Prostate gland (tissue), 2 donors: ENCODE measurements at places on chromosomes 11 and 22.

DNA sequence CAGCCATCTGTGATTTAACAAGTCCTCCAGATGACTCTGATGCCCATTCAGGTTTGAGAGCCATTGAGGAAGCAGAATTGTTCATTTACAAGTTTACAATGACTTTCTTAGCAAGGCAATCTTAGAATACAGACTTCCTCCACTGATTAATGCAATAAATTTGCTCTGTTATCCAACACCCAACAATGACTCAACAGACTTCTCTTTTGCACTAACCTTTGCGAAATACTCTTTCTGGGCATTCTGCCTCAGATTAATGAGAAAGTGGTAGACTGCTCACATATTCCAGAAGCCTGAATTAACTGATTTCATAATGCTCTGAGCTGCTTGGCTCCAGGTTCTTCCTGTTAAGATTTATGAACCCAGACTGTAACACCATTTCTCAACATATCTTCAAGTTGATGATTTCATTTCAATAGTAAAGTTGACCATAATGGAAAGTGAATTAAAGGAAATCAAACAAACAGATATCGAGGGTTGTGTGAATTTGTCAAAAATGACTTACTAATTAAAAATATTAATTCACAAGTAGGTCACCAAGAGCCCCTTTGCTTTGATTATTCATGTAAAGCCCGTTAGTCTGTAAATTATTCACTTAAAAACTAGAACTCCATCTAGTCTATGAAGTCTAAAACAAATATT is 70.5 kb upstream of the BLID start:
- no peaks in the 10 kb centered on the region for H3K27me3 ChIP-seq
- H3K36me3 ChIP-seq = no peaks in the 10 kb centered on the region
- no peak overlapping the region for H3K27ac ChIP-seq
- DNase-seq = no peak
- H3K4me1 ChIP-seq = no peaks in the 10 kb centered on the region

GRCh38 chr11:100863080-100863581 is 176.0 kb downstream of the ARHGAP42 start:
- H3K4me3 ChIP-seq = no peak overlapping the region
- H3K27ac ChIP-seq = no peak overlapping the region
- no peak for DNase-seq
- H3K36me3 ChIP-seq = no peaks in the 10 kb centered on the region

DNA sequence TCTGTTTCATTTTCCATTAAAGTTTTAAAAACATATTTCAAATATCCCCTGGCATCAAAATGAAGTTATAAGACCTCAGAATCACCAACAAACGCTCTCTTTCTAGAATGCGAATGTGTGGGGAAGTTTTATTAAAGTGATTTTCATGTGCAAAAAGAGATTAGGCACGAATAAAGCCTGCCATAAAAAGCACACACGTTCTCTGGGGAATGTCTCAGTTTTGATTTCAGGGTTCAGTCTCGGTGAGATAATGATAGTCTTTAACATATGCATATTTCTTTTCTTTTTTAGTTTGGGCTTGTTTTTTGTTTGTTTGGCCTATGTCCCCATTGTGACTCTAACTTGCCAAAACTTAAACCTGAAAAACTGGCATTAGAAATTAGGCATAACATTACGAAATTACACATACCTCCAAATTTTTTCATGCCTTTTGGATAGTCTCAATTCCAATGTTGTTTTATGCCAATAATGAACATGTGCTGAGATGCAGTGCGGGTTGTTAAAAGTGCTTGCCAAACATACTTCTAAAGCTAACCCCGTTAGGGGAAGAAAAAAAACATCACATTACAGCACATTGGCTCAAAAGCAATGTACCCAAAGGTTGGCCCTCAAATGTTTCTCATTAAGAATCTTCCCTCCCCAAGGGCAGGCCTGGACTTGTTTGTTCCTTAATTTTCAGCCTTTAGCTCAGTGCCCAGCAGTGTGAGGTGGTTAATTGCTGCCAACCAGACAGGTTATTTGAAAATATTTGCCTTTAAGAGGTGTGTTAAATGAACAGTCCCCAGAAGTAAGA is 33.2 kb upstream of the FBLN1 start:
- no peaks in the 10 kb centered on the region for H3K4me1 ChIP-seq
- no peaks in the 10 kb centered on the region for H3K36me3 ChIP-seq
- peak overlapping the region; percentile 54 for H3K27ac ChIP-seq
- DNase-seq = peak; percentile 90
- H3K27me3 ChIP-seq = no peaks in the 10 kb centered on the region

DNA sequence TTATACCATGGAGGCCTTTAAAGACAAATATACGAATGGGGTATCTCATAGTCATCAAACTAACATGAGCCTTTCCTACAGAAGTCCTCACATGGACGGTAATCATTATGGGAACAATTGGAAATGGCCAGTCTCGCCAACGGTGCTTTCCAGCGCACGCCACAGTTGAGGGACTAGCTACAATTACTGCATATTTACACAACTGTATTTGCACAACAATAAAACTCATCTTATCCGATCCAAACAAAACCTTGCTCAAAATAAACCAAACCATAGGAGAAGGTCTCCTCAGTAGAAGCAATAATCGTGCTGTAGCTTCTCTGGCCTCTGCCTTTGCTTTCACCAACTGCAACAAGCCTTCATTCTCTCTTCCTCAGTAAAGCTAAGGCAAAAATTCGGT is 5.9 kb downstream of the CADM1 start:
- no peak overlapping the region for H3K27ac ChIP-seq
- H3K4me1 ChIP-seq = peaks cover 4% of the 10 kb centered on the region
- no peak for DNase-seq
- no peaks in the 10 kb centered on the region for H3K36me3 ChIP-seq
- no peaks in the 10 kb centered on the region for H3K27me3 ChIP-seq
- no peak overlapping the region for H3K4me3 ChIP-seq

- DNase-seq = peak; percentile 50
- H3K27ac ChIP-seq = peak overlapping the region; percentile 85
- H3K27me3 ChIP-seq = no peaks in the 10 kb centered on the region
- peak overlapping the region; percentile 77 for H3K4me3 ChIP-seq
- no peaks in the 10 kb centered on the region for H3K4me1 ChIP-seq
Observed at GRCh38 chr11:78416285-78417174, 1.1 kb downstream of the GAB2 start.

DNA sequence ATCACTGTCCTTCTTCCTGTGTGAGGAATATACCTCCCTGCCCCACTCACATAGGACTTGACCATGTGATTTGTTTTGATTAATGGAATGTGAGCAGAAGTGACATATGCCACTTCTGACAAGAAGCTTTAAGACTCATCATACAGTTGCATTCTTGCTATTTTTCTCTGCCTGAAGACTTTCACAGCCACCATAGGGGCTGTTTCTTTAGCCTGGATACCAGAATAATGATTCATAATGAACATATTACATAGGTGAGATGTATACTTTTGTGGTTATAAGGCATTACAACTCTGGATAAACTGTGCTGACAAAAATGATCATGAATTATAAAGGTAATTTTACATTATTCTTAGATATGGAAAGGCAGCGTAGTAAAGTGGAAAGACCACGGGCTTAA is 798.0 kb downstream of the DLG2 start:
- no peak overlapping the region for H3K27ac ChIP-seq
- DNase-seq = no peak
- no peaks in the 10 kb centered on the region for H3K36me3 ChIP-seq
- no peaks in the 10 kb centered on the region for H3K4me1 ChIP-seq
- no peaks in the 10 kb centered on the region for H3K27me3 ChIP-seq

DNA sequence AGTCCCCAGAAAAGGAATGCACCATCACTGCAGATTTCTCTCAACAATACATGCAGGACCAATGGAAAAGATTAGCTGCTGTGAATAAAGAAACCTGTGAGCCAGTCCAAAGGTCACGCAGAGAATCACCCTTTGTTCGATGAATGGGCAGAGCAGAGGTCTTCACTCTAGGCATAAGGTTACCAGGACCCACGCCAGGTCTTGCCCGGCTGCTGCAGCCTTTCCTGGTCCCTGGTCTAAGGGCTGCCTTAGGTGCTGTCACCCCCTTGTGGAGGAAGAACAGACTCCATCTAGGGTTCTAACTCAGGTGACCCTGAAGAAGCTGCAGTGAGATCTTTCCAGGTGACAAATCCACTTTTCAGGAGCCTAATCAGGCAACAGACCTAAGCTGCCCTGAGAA is 29.0 kb upstream of the NAP1L4 start:
- DNase-seq = peak; percentile 47
- H3K27ac ChIP-seq = no peak overlapping the region
- no peaks in the 10 kb centered on the region for H3K27me3 ChIP-seq
- no peak overlapping the region for H3K4me3 ChIP-seq
- H3K4me1 ChIP-seq = peaks cover 3% of the 10 kb centered on the region

GRCh38 chr11:60175860-60176275 is 7.0 kb downstream of the MS4A6A start:
- H3K36me3 ChIP-seq = no peaks in the 10 kb centered on the region
- H3K27me3 ChIP-seq = no peaks in the 10 kb centered on the region
- no peak for DNase-seq
- no peaks in the 10 kb centered on the region for H3K4me1 ChIP-seq
- H3K27ac ChIP-seq = no peak overlapping the region
- no peak overlapping the region for H3K4me3 ChIP-seq
